ENCODE measurements at places on chromosomes 5 and 9. TPM values are rescaled to one million over a fixed set of nuclear protein-coding genes. Genes with fewer than 3 reads are reported as not detected.

DNA sequence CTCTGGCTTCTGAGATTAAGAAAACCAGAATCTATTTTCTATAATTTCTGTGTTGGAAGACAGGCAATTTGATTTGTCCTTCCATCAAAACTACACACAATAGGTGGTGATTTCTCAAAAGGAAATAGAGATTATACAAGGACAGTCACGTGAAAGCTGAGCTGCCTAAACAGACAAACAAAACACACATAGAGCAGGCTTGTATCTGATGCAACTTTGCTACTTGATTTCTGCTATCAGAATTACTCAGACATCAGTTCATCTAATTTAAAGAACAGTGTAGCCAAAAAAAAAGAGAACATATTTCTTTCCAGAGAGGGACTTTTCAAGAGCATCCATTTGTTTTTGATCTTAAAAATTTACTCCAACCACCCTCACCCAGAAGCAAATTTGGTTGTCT lies 2128.3 kb upstream of the C9orf72 start:
- no peak for DNase-seq

The GAPVD1 gene
- 38.1 TPM for polyA plus RNA-seq

The OBP2B gene
- 0.28 TPM for polyA plus RNA-seq

The FLT4 gene
- 30.4 TPM for polyA plus RNA-seq

The NME5 gene
- 27.6 TPM for polyA plus RNA-seq

The IRX4 gene
- polyA plus RNA-seq, result 0.41 TPM
